Activated gamma-delta T cell treated with anti-CD3 and anti-CD28 coated beads, Interleukin-2, amount 50 U/mL, for 16 hours (primary cell): ENCODE measurements at places on chromosomes 4 and X.

DNA sequence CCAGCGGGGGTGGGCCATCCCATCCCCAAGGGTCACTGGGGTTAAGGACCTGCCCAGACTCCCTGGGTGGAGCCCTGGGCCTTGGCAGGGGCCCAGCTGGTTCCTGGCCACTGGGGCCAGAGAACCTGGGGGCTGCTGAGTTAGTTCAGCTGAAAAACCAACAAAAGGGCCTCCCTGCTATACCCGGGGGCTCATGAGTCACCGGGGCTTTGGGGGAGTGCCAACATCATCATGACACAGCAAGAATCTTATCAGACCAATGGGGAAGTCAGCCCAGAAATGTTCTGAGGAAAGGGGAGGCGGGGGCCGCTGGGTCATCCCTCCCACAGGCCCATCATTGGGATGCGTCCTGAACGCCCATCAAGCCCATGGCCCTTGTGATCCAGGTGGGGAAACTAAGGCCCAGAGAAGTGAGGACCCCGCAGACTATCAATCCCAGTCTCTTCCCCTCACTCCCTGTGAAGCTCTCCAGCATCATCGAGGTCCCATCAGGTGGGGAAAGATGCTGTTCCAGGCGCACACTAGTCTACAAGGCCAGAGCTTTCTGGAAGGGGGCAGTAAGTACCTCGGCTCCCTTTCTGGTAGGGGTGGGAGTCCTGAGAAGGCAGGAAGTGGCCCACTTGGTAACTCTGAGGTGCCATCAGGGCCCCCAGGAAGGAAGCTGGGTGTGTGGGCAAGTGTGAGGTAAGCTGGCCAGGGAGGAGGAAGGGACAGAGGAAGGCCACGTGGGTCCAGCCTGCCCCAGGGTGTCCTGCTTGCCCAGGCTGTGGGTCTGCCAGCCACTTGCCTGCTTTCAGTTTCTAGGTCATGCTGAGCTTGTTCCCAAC is 4.5 kb downstream of the G6PD start:
- peak; percentile 55 for DNase-seq

DNA sequence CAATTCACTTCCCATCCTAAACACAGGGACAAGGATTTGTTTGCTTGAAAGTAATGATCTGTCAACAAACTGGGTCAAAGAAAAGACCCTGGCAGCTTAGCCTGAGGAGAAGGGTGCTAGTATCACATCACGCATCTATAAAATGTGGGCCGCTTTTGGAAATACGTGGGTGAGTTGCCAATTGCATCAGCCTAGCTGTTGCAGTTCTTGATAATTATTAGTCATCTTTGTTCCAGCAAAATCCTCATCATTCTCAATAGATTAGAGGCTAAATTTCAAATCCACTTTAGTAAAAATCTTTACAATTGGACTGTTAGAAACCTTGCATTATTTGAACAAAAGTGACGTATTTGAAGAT is 33.6 kb upstream of the TAPT1 start:
- DNase-seq = no peak

- no peak for DNase-seq
Observed at GRCh38 chr4:56971383-56971782, 6.0 kb downstream of the NOA1 start.

DNA sequence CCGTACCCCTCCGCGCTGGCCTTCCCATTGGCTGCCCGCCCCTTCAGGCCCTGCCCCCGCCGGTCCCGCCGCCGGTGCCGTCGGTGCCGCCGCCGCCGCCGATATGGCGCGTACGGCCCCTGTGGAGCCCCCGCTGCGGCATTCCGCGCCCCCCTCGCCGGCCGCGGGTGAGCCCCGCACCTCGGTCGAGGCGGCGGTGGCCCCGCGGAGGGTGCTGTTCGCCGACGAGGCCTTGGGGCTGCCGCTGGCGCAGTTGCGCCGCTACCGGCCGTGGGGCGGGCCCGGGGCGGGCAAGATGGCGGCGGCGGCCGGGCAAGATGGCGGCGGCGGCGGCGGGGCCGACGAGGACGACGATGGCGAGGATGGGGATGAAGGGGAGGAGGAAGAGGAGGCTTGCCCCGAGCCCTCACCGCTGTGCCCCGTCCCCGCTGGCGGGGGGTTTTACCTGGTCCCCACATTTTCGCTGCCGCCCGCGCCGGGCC is at the start of gene PPP1R3F:
PPP1R3F (plus strand) TSS at position 27 of the 482 bp plus-strand sequence; CDS start at position 104, 77 bp downstream.
- DNase-seq = no peak

DNA sequence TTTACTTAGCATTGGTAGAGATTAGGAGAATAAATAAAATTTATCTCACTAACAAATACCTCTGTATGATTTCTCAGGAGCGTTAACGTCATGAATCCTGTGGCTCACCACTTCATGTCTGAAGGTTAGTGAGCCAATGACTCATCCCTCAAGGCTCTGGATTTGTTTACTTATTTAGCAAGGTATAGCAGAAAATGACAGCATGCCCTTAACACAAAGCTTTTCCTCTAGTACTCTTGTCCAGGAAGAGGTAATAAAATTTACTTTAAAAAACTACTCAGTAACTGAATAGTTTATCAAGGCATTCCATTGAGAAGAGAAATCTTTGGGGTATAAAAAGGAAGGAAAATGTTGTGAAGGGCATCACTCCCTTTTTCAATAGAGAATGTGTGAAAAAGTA is 823.8 kb downstream of the CCSER1 start:
- DNase-seq = no peak

- DNase-seq = peak; percentile 37
Observed at GRCh38 chrX:120308959-120309872, 2.0 kb downstream of the TMEM255A start.

GRCh38 chrX:110409925-110410324 is 51.3 kb downstream of the RTL9 start:
- DNase-seq = no peak

- no peak for DNase-seq
Observed at GRCh38 chr4:181757910-181758660, 485.1 kb upstream of the TENM3 start.

DNA sequence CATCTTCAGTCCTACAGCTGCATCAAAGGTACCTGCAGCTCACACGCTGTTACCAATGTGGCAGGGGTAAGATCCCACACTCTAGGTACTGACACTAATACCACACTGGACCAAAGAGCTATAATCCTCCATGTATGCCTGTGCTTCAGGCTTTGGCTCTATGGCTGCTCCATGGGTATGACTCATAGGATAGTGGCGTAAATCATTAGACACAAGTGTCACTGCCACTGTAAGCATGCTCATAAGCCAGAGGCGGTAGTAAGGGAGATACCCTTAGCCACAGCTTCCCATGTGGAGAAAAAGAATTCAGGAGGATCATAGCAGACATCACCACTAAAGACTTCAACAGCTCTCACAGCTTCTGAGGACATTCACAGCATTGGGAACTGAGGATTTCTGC is 287.5 kb downstream of the ACTRT1 start:
- DNase-seq = no peak

DNA sequence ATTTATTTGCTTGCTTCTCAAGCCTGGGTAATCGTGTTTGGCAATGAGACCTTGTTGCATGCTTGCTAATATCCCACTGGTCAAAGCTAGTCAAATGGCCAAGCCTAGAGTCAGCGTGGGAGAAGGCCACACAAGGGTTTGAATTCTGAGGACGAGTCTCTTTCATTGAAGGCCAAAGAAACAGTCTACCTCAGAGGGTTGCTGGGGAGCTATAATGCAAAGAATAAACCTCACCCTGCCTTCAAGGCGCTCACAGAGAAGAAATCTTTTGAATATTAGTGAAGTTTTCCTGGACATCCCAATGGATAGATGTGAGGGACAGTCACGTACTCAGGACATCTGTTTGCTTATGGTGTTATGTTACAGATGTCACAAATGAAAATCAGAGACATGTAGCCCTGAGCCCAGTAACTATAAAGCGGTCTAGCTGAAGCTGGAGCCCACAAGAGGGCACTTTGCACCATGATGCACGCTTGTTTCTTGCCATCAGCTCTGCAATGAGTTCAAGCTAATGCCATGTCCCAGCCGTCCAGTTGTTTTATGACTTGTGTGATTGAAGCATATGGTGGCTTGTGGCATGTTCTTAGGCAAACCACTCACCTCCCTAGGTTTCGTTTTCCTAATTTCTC is 1.1 kb upstream of the TLR3 start:
- DNase-seq = no peak

- DNase-seq = no peak
Observed at GRCh38 chr4:5884796-5885195, 8.1 kb downstream of the CRMP1 start.

DNA sequence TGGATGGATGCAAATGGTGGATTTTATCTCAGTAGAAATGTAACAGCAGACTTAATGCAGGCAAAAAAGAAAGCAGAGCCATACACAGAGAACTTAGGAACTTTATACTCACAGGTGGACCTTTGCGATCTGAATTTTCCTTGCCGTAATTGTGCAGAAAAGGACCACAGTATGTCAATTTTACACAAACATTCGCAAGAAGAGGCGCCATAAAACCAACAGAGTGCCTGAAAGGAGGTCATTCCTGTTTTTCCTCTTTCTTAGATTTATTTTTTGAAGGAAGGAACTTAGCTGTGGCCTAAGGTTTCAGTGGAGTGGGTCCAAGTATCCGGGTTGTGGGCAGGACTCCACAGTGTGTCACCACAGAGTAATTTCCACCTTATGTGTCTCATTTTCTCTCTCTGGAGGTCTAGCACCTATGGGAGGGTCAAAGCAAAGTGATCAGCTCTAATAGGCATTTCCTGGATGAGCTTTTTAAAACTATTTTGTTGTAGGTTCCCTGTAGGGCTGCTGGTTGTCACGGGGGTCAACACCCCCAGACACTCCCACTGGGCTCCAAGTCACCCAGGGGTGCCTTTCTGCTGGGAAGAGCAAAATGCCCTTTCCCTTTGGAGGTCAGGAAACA is 24.7 kb upstream of the PBDC1 start:
- no peak for DNase-seq

DNA sequence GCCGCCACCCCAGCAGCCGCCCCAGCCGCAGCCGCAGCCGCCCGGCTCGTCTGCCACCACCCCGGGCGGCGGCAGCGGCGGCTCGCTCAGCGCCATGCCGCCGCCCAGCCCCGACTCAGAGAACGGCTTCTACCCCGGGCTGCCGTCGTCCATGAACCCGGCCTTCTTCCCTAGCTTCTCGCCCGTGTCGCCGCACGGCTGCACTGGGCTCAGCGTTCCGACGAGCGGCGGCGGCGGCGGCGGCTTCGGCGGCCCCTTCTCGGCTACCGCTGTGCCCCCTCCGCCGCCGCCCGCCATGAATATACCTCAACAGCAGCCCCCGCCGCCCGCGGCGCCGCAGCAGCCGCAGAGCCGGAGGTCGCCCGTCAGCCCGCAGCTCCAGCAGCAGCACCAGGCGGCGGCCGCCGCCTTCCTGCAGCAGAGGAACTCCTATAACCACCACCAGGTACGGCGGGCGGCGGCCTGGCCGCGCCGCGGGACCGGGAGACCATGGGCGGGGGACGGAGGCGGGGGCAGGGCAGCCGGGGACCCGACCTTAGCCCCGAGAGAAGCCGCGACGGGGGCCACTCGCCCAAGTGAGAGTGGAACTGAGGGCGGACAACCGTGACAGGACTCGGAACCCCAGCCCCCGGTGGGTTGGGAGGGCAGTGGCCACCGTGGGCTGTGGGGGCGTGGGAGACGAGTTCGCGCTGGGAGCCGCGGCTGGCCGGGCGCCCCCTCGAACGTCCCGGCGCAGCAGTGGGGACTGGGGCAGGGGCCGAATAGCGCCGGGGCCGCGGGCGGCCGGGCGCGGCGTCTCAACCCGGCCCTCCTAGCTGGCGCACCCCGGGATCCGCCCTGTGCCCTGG is 1.8 kb downstream of the CPEB2 start:
- DNase-seq = peak; percentile 31

DNA sequence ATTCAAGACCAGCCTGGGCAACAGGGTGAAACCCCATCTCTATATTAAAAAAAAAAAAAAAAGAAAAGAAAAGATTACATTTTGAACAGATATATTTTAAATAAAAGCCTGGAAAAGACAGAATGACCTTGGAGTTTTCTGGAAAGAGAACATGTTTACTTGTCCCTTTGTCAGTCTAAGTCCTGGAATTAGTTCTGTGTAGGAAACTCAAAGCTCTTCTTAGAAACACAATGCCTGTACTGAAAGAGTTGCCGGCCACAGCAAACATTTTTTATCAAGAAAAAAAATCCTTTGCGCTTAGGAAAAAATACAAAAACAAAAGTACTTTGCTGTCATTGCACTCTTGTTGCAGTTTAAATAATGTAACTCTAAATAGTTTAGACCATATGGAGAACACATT is 59.6 kb downstream of the SMIM31 start:
- DNase-seq = no peak

- no peak for DNase-seq
Observed at GRCh38 chr4:131974730-131975129, 1174.4 kb upstream of the PCDH10 start.

DNA sequence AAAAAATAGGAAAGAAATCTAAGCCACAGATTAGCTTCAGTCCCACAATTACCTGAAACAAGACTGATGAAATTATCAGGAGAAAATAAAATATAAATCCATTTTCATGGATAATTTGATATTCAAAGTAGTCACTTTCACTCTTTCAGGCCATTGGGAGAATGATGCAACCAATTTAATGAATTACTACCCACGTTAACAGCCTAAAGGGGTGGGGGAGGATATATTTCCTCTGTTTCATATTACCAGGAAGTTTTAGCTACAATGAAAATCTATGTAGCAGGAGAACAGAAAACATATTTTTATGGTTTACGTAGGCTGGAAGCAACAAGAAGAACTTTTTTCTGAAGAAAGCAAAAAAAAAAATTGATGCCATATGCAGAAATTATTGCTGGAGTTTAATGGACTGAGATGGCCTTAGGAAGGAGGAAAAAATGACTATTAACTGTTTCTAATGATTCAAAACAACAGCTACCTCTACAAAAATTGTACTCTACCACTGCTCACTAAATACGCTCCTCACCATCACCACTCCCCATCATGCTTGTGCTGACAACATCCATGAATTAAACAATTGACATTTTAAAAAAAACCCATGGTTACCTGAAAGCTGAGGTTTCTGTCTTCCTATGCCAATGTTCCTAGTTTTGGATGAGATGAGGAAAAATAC is 100.9 kb downstream of the CXXC4 start:
- DNase-seq = no peak

- DNase-seq = no peak
Observed at GRCh38 chr4:89720981-89721380, 116.0 kb downstream of the SNCA start.

GRCh38 chrX:136126371-136126770 is 21.0 kb upstream of the FHL1 start:
- no peak for DNase-seq

DNA sequence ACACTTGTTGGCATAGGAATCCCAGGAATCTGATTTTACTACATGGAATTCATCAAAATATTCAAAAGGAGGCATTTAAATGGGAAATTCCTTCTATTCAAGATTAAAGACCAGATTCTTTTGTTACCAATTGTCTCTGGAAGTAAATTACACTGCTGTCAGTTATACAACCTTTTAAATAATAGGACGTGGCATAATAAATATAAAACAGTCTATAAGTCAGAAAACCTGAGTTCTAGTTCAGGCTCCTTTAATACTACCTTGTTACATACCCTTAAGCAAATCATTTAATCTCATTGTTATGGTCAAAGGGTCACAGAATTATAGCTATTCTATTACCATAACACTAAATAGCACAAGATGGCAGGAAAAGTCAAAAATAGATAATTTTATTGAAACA is 18.8 kb downstream of the COL4A6 start:
- DNase-seq = no peak

- DNase-seq = no peak
Observed at GRCh38 chr4:121338518-121338917, 42.3 kb downstream of the QRFPR start.
